CD4-positive, alpha-beta T cell treated with Interleukin-10 for 1 hour (primary cell): ENCODE measurements at places on chromosomes 13 and 19.

DNA sequence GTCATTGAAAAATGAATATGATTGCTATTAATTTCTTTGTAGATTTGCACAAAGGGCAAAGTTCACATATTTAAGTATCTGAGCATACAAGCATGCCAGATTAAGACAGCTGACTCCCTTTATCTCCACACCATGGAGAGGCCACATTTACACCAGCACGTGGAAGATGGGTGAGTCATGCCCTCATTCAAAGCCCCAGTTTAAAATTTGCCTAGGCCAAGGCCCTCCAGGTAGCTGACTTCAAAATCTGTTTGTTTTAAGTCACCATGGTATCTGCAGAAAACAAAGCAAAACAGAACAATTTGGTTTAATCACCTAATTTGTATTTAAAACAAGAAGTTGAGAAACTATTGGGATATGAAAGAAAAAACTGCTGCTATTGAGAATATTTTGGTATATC lies 109.2 kb downstream of the ESD start:
- DNase-seq = no peak

GRCh38 chr13:111021270-111021669 lies 93.8 kb upstream of the ARHGEF7 start:
- DNase-seq = no peak

DNA sequence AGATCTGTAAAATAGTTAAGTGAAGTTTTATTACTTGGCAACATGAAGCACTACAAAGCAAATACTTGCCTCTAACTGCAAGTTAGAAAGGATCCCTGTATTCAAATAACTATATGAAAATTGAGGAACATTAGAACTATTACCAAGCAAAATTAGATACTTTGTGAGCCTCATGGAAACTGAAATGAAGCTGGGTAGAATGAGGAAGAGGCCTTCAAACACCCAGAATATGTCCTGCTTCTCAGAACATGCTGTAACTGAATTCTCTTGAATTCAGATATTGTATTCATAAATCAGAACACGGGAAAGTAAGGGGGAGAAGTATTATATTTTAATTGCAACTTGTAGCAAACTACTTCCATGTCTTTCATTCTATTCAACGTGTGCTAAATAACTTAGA lies 947.9 kb downstream of the PCDH17 start:
- no peak for DNase-seq

- DNase-seq = no peak
Measured at GRCh38 chr19:31670931-31671330, 321.7 kb upstream of the TSHZ3 start.

DNA sequence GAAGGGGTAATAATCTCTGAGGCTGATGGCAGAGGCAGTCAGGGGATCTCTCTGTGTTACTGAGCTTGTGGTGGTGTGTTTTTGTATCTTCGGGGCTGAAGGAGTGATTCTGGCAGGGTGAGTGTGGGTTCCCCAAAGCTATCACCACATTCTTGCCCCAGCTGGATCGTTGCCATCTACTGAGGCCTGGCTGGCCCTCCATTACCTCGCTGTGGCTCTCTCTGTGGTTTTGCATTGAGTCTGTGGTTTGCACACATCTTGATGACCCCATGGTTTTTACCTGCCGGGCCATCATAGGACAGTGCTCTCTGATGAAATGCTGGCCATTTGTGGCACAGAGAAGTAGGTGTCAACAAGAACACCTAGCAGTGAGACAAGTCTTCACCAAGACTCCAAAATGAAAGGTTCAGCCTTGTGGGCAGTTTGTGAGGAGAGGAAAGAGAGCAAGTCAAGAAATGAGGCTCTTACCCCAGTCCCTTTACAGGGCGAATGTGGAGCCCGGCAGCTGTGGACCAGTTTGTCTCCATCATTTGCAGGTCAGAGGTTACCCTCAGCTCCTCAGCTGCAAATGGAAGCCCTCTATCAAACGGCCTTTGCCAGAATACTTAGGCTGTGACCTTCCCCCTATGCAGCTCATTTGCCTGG lies 69.0 kb upstream of the NPAS1 start:
- peak; percentile 30 for DNase-seq

DNA sequence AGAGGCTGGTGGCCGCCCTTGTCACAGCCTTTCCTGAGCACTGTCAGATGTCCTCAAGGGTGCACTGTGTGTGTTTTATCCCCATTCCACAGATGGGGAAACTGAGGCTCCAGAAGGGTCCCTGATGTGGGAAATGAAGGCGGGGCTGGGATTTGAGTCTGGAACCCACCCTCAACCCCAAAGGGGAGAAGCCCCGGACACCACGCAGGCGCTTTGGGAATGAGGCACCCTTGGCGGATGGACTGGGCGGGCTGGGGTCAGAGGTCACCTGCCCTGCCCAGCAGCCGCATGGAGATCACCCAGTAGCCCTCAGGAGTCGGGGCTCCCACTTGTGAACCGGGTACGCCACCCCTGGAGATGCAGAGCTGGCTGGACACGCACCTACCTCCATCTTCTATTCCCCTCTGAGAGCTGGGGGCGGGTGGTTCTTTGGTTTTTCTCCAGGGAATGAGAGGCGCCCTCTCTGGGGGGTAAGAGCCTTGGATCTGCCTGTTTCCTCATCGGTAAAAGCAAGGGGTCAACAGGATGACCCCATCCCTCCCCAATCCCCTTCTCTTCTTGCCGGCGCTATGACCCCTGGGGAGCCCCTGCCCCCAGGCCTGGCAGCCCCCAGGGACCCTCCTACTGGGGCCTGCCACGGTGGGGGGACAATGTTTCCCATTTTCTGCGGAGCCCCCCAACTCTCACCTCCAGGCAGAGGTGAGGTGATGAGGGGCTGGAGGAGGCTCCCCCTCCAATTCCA lies 8.3 kb upstream of the ONECUT3 start:
- DNase-seq = no peak

DNA sequence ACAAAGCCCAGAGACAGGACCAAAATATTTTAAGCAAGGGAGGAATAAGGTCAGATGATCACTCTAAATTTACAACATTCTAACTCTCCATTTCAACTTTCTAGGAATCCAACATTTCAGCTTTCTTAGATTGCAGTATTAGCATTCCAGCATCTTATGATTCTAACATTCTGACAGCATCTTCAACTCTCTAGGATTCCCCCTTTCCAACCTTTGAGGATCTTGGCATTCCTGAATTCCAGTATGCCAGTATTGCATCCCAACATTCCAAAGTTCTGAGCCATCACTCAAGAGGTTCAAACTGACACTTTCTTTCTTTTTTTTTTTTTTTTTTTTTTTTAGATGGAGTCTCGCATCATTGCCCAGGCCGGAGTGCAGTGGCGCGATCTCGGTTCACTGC lies 13.8 kb downstream of the TGFB1 start:
- no peak for DNase-seq

DNA sequence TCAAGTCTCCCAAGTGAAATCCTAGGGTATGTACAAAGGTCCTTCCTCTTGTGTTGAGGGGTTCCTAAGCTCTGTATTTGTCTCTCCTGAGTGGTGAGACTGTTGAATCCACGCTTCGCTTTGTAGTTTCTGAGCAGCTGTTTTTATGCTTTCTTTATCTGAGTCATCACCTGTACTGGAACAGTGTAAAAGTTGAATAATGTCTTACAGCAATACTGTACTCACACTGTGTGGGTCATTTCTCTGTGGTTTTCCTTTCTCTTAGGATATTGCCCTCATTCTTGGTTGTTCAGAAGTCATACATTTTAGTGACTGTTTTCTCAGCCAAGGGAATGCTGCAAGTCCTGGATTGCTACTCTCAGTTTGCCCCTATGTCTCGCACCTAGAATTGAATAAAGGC lies 1596.6 kb downstream of the SLITRK5 start:
- DNase-seq = no peak

DNA sequence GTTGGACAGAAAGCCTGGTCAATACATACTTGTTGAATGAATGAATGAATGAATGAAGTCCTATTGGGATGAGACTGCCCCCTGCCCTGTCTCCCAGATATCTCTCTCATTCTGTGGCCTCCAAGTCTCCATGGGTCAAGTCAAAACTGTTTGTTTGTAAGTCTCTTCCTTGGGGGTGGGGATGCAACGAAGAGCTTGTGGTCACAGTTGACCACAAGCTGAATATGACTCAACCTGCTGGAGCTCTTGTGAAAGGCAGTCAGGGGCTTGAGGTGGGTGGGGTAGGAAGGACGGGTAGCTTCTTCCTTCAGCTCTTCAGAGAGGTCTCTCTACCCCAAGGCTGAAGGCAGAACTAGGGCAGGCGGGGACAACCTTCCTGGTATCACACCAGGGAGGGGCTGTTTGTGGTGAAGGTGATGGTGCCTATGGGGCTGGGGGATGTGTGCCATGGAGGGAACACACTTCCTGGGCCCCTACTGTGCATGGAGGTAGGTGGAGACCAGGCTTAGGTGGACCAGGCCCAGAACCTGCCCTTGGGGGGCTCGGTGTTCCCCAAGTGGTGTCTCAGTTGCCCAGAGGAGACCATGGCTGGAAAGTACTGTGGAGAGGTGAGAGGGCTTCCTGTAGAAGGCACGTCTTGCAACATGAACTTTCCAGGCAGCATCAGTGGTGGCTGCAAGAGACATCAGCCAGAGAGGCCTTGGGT lies 8.0 kb downstream of the MYO1F start:
- peak; percentile 84 for DNase-seq

- DNase-seq = no peak
Measured at GRCh38 chr19:1452802-1453524, 3.0 kb downstream of the APC2 start.

- no peak for DNase-seq
Measured at GRCh38 chr19:4577020-4577782, 17.7 kb upstream of the SEMA6B start.

DNA sequence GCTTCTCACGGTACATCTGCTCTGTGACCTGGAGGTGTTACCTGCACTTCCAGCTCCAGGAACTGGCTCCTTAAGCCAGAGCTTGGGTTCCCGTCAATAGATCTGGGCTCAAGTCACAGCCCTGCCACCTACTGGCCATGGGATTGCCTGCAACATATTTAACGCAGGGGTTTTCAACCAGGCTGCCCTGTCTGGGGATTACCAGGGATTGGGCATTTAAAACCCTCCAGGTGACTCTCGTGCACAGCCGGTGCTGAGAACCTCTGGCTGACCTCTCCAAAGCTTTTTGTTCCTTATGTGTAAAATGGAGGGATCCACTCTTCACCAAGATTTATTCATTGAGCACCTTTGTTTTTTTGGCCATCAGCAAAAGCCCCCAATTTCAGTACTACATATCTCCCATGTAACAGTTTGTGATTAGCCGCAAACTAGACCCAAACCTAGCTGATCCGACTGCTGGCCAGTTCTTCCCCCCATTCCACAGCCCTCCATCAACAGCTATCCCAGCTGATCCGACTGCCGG lies 76.6 kb upstream of the STK24 start:
- peak; percentile 76 for DNase-seq

GRCh38 chr19:44620667-44621066 lies 7.3 kb downstream of the IGSF23 start:
- no peak for DNase-seq

- no peak for DNase-seq
Measured at GRCh38 chr19:42316223-42317211, 3.4 kb downstream of the TMEM145 start.

DNA sequence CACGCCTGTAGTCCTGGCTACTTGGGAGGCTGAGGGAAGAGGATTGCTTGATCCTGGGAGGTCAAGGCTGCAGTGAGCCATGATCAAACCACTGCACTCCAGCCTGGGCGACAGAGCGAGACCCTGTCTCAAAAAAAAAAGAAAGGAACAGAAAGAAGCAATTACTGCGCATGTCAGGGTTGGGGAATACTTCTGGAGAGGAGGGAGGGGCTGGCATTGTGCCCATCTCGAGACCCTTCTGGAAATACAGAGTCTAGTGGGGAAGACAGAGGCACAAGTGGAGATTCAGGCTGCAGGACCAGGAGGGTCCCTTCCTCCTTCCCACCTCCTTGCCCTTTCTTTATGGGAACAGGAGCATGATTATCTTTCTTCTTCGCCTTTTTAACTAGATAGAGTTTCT lies 30.8 kb downstream of the PRR22 start:
- no peak for DNase-seq

- DNase-seq = no peak
Measured at GRCh38 chr19:28652765-28653164, 560.2 kb downstream of the UQCRFS1 start.

DNA sequence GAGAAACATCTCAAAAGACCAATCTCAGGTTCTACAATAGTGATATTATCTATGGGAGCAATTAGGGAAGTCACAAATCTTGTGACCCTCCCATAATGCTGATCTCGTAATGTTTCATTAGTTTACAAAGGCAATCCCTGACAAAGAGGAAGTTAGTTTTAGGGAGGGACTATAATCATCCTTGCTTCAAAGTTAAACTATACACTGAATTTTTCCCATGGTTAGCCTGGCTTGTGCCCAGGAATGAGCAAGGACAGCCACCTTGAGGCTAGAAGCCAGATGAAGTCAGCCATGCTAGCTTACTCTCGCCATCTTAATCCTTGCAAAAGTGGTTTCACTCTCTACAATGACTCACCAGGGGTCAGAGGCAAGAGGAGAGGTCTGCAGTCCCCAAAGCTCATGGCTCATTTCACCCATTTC lies 5.4 kb downstream of the CEACAM3 start:
- DNase-seq = no peak

DNA sequence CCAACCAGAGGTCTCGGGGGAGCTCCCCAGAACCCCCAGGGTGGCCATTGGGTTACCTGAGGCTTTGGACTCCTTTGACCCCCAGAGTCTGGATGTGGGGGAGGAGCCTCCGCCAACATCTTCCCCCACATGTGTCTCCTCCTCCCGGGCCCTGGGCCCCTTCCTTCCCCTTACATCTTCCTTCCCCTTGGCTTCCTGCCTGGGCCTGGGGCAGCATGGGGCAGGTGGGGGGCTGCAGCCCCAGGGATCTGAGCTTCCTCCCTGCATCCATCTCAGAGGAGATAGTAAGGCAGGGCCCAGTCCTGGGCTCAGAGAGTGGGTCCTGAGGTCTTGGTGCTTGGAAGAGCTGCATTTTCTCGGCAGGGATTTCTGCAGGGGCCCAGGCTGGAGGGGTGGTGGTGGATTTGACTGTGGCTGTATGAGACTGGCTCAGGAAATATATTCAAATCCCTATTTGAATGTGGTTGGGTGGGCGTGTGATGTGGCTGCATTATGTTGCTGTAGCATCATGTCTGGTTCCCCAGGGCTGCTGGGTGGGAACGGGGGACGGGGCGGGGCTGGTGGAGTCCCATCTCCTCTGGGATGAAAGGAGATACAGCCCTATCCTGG lies 919 bp downstream of the VAV1 start:
- DNase-seq = peak; percentile 65

- DNase-seq = no peak
Measured at GRCh38 chr13:90918536-90918935, 429.0 kb upstream of the MIR17HG start.

GRCh38 chr13:52405369-52405766 lies 604 bp downstream of the THSD1 start:
- no peak for DNase-seq

DNA sequence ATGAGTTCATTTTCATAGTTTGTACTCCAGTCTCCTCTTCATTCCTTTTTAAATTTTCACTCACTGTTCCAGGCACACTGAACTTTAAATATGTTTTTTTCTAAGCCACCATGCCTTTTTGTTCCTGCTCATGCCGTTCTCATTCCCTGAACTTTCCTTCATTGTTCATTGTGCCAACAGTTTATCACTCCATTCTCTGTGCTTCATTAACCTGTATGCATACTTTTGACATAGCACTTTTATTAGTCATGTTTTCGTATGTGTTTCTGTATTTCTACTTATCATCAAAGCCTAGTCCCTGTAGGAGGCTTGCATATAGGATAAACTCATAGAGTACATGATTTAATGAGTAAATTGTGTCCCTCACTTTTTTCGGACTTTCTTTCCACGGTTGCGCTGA lies 65.3 kb downstream of the PCDH20 start:
- no peak for DNase-seq
